ENCODE measurements at places on chromosomes 11 and 22. TPM values are rescaled to one million over a fixed set of nuclear protein-coding genes. Genes with fewer than 3 reads are reported as not detected.

The UPB1 gene
- under 0.01 TPM for total RNA-seq

The SMC1B gene
- total RNA-seq, result not detected

The OR2AG2 gene
- total RNA-seq, result 0.32 TPM

The RPS6KA4 gene
- total RNA-seq, result 48.0 TPM

The MS4A1 gene
- not detected for total RNA-seq

The HINFP gene
- 20.3 TPM for total RNA-seq

The COPB1 gene
- total RNA-seq, result 369 TPM

The NLRP6 gene
- total RNA-seq, result not detected

The TMPRSS13 gene
- not detected for total RNA-seq

The CREB3L1 gene
- total RNA-seq, result 66.7 TPM

The ISX gene
- not detected for total RNA-seq

The KCNJ4 gene
- total RNA-seq, result not detected

The CLDN5 gene
- total RNA-seq, result not detected

DNA sequence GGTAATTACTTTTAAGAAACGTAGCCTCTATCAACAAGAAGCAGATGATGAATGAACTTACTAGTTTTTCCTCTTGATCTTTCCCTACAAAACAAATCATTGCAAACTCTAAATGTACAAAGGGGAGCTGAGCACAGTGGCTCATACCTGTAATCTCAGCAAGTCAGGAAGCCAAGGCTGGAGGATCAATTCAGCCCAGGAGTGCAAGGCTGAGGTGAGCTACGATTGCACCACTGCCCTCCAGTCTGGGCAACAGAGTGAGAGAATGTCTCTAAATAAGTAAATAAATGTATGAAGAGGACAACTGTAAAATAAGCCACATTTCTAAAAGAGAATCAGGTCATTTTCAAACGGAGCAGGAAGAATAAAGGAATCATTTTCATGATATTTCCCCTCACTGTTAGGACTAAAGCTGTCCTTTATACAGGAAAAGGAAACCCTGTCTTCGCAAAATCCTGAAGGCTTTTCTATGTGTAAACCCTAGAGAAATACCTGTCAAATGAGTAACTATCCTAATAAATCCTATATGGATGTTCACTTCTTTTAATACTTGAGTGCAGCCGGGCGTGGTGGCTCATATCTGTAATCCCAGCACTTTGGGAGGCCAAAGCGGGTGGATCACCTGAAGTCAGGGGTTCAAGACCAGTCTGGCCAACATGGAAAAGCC lies 41.2 kb downstream of the RRAS2 start:
- no peak for DNase-seq

DNA sequence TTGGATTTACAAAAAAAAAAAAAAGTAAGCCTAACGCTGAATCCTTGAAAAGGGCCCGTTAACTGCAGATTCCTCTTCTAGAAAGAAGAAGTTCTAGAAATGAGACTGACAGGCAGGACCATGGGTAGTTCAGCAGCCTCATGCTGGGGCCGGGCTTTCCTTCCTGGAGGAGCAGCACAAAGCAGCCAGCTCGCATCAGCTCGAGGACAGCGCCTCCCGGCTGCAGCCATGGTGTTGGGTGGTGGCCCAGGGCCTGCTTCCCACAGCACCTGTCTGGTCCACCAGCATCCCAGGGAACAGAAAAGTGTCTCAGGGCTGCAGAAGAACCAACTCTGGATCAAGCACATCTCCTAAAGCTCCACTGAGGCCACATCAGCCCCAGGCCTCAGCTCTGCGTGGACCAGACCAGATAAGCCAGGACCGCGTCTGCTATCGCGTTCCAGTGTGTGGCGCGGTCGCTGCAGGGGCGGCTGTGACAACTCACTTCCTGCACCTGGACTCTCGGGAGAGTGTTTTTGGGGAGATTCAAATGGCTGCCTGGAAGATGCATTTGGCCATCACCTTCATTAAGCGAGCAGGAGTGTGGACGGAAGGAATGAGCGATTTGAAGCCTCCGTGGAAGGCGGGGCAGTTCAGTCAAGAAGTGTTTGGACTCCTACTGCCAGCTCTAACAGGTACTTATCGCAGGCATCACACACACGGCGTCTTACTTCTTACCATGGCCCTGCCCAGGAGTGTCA lies 53.5 kb downstream of the MYH9 start:
- DNase-seq, result no peak

DNA sequence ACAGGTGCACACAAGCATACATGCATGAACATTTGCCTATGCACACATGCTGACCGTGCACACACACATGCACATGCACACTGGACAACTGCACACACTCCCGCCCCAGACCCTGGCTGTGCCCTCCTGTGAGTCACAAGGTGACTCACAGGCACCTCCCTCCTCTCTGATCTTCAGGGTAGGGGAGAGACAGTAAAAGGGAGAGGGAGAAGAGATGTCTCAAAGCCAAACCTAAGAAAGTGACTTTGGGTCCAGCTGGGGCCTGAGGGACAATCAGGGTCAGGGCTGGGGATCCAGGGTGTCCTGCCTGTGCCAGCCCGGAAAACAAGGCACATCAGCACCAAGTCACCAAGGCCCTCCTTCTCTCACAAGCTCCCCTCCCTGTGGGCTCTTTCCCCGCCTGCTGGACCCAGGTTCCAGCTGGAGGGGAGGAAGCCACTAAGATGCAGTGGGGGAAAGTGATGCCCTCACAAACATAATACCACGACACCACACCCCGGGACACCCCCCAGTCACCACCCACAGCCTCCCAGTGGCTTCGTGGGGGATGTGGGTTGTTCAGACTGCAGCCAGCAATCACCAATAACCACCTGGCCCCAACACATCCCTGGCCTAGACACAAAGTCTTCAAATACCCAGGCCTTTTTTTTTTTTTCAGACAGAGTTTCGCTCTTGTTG lies 39.3 kb downstream of the PDGFB start:
- peak; percentile 76 for DNase-seq

DNA sequence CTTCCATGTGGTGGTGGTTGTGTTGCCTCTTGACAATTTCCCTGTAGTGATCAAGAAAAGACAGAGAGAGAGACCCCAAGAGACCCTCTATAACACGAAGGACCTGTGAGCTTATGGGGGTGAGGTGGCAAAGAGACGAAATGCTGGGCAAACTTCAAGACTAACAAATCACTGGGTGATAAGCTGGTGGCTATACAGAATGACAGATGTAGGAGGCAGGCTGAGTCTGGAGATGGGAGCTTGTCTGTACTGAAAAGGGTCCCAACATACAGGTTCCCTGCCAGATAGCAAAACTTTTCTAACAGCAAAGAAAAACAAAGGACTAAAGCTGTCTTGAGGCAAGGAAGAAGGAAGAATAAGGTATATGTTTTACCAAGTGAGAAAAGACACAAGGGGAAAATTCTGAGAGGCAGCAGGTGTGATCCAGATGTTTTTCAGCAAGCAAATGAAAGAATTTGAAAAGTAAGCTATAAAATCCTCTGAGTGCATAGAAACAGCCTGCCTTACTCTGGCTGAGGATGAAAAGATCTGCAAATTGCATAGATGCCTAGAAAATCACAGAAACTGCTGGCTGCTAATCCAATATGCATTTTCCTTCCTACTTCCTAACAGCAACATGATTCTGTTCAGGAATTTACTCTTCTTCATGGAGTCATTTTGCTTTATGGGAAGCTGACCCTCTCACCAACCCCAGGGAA lies 21.9 kb upstream of the LYVE1 start:
- DNase-seq, result peak; percentile 63

DNA sequence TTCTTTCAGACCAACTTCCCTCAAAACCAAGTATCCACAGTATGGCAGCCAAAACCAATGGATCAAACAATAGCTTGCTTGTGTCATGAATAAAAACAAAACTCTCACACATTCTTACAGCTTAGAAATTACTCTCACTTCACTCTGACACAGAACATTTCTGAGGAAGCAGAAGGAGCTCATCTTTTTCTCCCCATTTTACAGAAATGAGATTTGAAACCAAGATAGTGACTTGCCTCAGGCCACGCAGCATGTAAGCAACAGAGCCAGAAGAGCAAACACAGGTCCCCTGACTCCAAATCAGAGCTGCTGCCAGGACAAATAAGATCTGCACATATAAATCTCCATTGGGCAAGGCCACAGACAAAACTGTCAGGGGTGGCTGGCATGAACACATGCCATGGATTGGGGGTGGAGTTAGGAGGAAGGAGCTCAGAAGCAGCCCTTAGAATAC lies 64.8 kb downstream of the RAB30 start:
- DNase-seq, result no peak

GRCh38 chr11:104813532-104813931 lies 84.7 kb downstream of the CASP12 start:
- DNase-seq, result no peak

- no peak for DNase-seq
Observed at GRCh38 chr22:47276450-47276820, 514.0 kb downstream of the TBC1D22A start.

- no peak for DNase-seq
Observed at GRCh38 chr11:515131-515530, 8.1 kb upstream of the RNH1 start.

DNA sequence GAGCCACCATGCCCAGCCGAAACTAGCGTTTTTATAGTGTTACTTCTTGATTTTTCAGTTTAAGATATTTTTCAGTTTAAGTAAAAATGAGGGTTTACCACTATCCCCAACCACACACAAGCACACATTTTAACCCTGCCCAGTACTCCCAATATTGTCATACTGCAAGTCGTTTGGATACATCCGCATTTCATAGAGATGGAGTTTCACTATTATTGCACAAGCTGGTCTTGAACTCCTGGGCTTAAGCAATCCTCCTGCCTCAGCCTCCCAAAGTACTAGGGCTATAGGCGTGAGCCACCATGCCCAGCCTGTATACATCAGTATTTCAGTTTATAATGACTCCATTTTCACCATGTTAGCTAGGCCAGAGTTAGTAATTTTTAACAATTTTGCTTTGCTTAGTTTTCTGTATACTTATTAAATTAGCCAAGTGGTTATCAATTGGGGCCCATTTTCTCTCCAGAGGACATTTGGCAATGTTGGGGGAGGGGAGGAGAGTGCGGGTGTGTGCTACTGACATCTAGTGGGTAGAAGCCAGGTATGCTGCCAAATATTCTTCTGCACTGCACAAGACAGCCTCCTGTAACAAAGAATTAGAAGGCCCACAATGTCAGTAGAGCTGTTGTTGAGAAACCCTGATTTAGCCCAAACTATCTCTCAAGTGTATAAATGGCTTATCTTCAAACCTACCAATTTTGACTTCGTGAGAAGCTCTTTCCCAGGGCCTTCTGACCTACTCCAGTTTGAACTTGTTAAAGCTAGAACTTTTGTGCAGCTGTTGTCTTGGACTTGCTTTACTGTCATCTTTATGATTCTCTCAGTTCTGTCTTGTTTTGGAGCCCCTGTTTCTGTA lies 7.3 kb downstream of the USP47 start:
- peak; percentile 76 for DNase-seq

- DNase-seq, result peak; percentile 64
Observed at GRCh38 chr11:96390488-96390792, 627 bp downstream of the JRKL start.

DNA sequence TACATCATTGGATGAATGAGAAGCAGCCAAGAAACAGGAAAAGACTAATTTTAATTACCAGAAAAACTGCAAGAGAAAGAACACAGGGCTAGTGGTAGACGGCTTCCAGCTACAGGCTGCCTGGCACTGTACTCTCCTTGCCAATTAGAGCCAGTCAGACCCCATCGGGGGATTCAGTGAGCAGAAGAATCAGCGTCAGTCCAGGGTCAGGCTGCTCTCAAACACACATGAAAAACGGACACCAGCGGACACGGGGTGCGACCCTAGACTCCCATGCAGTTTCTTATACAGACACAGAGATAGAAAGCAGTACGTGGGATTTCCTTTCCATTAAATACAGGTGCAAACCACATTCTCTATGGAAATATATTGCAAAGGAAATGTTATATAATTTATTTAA lies 1.1 kb upstream of the CNTN5 start:
- no peak for DNase-seq

DNA sequence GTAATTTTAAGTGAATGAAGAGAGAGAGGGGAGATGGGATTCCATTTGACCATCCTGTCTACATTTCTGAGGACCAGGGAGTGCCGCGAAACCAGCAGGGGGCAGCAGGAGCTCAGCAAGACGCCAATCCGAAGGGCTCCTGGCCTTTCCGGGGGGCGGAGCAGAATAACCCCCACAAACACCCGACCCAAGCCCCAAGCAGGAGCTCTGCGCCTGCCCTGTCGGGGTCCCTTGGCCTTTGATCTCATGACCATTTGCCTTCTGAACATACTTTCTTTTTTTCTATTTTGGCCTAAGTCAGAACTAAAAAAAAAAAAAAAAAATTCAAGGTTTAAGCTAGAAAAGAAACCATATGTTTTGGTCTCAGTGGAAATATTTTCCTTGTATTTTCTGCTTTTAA lies 21.9 kb upstream of the SCN2B start:
- peak; percentile 51 for DNase-seq

- DNase-seq, result peak; percentile 87
Observed at GRCh38 chr11:77267962-77268361, 33.5 kb downstream of the GDPD4 start.

DNA sequence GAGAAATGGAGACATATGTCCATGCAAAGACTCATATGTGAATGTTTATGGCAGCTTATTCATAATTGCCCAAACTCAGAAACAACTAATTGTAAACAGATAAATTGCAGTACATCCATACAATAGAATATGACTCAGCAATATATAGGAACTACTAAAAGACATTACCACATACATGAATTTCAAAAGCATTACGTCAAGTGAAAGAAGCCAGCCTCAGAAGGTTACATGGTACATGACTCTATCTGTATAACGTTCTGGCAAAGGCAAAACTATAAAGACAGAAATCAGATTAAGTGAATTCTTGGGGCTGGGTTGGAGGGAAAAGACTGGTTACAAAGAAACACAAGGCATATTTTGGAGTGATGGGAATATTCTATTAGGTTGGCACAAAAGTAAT lies 7.2 kb downstream of the KCTD21 start:
- DNase-seq, result peak; percentile 55

- DNase-seq, result peak; percentile 95
Observed at GRCh38 chr11:128453444-128454336, 133.7 kb downstream of the ETS1 start.

DNA sequence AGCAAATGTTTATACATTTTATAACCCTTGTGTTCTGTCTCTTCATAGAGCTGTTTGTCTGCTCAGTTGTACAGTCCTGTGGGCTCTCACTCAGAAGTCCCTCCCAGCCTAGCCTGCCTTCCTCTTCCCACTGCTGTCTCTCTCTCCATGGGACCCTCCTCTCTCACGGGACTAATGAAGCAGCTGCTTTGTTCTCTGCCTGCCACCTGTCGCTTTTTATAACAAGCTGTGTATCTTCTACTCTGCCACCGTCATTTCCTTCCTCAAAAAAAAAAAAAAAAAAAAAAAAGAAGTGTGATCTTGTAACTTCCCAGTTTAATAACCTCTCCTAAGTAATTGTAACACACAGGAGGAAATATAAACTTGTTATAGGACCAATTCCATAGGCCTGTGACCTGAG lies 92.2 kb upstream of the ALKBH3 start:
- no peak for DNase-seq

- DNase-seq, result no peak
Observed at GRCh38 chr11:108983636-108984420, 319.0 kb downstream of the DDX10 start.

GRCh38 chr11:74710281-74710938 lies 20.8 kb downstream of the CHRDL2 start:
- DNase-seq, result peak; percentile 63

GRCh38 chr11:46599340-46600193 lies 5.7 kb upstream of the AMBRA1 start:
- peak; percentile 61 for DNase-seq
